ENCODE measurements at places on chromosomes 11 and 22.

GRCh38 chr22:45731798-45732495 lies 60.3 kb downstream of the ATXN10 start:
- no peak for DNase-seq

DNA sequence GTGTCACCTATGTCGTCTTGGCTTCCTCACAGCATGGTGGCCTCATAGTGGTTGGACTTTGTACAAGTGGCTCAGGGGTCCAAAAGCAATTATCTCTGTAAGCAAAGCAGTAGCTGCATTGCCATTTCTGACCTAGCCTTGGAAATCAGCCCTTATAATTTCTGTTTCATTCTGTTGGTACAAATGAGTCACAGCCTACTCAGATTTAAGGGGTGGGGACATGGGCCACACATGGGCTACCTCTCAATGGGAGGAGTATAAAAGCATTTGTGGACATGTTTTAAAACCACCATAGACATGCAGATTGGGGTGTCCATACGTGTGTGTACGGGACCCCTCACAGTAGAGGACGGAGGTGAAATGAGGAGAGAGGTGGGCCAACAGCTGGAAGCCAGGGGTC lies 41.6 kb downstream of the CHRDL2 start:
- DNase-seq, result no peak

- no peak for DNase-seq
These were observed at the start of gene HEPACAM for GRCh38 chr11:124935548-124936514. Gene HEPACAM, minus strand, starts transcription at chr11:124936047. Its CDS starts 41 bp downstream, at chr11:124936006.

DNA sequence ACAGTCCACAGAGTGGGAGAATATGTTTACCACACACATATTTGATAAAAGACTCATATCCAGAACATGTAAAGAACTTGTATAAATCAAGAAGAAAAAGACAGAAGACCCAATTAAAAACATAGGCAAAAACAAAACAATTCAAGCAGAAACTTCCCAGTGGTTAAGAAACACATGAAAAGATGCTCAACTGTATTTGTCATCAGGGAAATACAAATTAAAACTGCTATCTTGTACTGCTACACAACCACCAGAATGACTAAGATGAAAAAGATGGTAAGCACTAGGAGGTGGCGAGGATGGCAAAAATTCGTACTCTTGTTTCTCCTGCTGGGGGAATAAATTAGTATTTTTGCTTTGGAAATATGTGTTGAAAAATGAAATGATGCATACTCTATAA lies 192.3 kb upstream of the C11orf87 start:
- DNase-seq, result no peak

DNA sequence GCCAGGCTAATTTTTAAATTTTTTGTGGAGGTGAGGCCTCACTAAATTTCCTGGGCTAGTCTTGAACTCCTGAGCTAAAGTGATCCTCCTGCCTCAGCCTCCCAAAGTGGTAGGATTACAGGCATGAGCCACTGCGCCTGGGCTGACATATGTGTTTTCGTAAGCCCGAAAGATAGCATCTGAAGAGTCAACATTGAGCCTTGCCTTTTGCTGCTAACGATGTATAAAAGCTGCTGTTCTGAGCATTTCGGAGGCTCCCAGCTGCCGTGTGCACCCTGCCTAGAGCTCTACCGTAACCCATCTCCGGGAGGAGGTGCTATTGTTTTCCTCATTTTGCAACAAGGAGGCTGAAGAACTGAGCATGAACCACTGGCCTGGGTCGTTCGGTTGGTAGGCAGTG lies 18.1 kb upstream of the PPP6R3 start:
- no peak for DNase-seq

- no peak for DNase-seq
These were observed 30.1 kb downstream of the ANO1 start for GRCh38 chr11:70108250-70108649.

DNA sequence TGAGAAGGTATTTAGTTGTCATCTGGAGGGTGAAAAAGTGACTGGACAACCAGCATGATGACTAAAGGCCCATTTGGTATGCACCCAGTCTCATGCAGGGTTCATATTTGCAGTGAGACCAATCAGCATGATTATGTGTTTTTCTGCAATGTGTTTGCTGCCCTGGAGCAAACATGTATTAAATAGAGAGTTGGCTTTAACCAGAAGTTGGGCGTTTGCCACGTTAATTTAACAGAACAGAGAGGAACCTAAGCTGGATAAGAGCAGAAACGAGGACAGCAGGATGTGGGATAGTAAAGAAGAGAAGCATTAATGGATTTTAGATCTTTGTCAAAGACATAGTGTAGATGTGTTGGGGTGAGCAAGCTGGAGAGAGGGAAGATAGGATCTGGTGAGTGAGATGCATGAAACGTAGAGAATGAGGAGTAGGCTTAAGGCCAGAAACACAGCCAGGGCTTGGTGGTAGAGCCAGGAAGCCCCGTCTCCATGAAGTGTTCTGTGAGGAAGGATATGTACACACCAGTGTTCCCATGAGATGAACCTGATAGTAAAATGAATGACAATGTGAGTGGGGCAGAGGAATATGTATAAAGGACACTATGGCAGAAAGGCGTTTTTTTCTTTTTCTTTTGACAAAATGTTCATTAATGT lies 164.0 kb upstream of the PDGFD start:
- DNase-seq, result no peak

DNA sequence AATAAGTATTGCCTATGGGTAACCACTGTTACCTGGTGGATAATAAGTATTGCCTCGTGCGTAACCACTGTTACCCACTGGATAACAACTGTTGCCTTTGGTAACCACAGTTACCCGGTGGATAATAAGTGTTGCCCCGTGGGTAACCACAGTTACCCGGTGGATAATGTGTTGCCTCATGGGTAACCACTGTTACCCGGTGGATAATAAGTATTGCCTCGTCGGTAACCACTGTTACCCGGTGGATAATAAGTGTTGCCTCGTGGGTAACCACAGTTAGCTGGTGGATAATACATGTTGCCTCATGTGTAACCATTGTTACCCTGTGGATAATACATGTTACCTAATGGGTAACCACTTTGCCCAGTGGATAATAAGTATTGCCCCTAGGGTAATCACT lies 9.8 kb upstream of the NXPE4 start:
- DNase-seq, result no peak

GRCh38 chr11:68287419-68287818 lies 15.6 kb upstream of the C11orf24 start:
- DNase-seq, result no peak

- DNase-seq, result no peak
These were observed 410.4 kb downstream of the TENM4 start for GRCh38 chr11:79030448-79030847.

- DNase-seq, result no peak
These were observed 126.7 kb downstream of the OSBP2 start for GRCh38 chr22:30821381-30821780.

DNA sequence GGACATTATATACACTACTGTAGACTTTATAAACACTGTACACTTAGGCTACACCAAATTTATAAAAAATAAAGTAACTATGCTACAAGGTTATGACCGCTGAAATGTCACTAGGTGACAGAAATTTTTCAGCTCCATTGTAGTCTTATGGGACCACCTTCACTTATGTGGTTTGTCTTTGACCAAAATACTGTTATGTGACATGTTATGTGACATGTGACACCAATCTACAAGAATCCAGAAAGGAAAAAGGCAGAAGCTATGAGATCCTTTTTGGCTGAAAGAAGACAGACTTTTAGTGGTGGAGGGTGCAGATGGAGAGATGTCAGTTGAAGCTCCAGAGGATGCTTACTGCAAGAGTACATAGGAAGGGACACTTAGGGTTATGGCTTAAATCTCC lies 1378.4 kb upstream of the TENM4 start:
- DNase-seq, result no peak

- no peak for DNase-seq
These were observed 6.0 kb upstream of the RAB3IL1 start for GRCh38 chr11:61923166-61924063.

DNA sequence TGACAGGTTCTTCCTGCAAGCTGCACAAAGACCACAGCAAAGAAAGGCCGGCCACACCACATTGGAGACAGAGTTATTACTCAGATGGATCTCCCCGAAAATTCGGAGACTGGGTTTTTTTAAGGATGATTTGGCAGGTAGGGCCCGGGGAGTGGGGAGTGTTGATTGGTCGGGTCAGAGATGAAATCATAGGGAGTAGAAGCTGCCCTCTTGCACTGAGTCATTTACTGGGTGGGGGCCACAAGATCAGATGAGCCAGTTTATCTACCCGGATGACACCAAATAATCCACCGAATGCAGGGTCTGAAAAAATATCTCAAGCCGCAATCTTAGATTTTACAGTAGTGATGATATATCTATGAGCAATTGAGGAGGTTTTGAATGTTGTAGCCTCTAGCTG lies 401.8 kb upstream of the FAT3 start:
- DNase-seq, result no peak

- no peak for DNase-seq
These were observed 7.8 kb downstream of the MTMR3 start for GRCh38 chr22:29890760-29891159.

DNA sequence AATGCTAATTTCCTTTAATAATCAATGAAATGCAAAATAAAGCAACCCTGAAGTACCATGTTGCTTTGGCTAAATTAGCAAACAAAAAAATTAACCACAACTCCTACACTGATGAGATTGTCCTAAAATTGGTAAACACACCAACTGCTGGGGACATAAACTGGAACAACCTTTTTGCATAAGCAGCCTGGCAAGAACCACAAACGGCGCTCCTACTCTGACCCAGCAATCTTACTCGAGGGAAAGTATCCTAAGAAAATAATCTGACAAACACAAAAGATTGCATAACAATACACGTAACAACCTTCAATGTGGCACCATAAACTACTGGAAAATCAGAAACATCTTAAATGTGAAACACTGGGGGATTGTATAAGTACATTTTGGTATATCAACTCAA lies 189.8 kb upstream of the PITPNB start:
- no peak for DNase-seq

DNA sequence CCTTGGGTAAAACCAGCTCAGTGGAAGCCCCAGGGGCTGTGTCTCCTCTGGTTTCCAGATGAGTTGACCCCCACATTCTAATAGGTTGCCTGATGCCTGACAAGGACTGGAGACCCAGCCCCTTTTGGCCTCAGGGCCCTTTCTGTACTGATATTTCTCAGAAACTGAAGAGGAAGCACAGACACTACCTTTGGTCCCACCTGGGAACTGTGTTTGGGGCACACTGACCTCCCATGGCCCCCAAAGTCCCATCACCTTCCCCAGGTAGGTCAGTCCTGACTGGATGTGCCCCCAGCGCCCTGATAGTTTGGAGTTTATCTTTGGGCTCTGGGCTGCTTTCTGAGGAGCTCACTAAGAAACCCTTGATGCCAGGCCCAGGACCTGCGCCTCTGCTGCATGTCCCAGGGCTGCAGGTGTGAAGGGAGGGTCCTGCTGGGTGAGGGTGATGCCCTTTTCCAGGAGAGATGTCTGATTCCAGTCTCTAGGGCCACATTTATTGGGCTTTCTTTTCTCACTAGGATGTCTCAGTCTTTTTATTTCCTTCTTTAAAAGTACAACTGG lies 106.7 kb downstream of the GGTLC2 start:
- DNase-seq, result no peak

GRCh38 chr11:13140028-13140870 lies 131.1 kb downstream of the RASSF10 start:
- no peak for DNase-seq

DNA sequence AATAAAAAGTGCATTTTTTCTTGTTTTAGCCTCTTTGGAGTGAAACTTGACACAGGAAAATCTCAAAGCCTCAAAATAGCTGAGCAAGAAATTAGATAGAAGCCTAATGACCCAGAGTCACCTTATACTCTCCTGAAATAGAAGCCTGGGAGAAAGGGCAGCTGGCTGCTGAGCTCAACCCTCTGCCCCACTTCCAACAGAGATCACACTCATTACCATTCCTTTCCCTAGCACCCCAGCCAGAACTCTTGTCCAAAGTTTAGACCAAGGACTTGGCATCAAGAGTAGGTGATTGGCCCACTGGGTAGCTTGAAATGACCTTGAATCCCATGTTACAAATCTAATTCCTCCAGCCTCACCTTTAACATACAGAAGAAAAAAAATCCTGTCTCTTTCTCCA lies 62.7 kb upstream of the AMOTL1 start:
- DNase-seq, result no peak

DNA sequence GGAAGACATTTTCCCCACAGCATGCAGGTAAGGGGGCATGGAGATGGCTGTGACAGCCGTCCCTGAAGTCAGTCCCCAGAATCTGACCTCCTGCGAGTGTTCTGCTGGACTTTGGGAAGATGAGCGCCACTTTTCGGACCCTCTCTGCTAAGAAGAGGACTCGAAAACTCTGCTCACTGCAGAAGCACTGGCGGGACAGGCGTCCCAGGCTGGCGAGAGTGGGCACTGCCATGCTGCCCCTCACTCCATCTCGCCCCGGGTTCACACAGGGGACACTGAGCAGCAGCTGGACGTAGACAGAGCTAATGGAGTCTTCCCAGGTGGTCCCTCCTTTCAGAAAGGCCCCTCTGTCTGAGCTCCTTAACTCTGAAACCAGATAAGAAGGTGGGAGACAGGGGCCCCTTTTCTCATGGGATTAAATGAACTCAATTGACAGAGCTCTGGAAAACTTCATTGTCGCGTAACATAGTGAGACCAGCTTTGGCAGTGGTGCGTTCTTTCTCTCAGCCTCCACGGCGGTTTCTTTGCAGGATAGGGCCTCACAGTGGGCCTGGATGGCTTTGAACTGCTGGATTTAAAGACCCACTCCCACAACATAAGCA lies 4.8 kb downstream of the ADAMTS8 start:
- no peak for DNase-seq

DNA sequence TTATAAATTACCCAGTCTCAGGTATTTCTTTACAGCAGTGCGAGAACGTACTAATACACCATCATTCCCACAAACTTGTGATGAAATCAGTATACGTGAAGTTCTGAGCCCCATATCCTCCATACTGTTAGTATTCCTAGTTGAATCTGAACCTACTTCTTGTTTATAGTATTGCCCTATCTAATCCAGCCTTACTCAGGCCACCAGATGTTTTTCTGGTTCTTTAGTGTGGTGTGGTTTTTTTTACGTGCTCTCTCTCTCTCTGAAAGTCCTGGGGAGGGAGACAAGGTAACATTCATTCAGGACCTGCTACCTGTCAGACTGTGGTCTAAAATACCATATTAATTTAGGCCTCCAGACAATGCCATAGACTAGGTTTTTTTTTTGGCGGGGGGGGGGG lies 47.6 kb upstream of the TEAD1 start:
- DNase-seq, result no peak

DNA sequence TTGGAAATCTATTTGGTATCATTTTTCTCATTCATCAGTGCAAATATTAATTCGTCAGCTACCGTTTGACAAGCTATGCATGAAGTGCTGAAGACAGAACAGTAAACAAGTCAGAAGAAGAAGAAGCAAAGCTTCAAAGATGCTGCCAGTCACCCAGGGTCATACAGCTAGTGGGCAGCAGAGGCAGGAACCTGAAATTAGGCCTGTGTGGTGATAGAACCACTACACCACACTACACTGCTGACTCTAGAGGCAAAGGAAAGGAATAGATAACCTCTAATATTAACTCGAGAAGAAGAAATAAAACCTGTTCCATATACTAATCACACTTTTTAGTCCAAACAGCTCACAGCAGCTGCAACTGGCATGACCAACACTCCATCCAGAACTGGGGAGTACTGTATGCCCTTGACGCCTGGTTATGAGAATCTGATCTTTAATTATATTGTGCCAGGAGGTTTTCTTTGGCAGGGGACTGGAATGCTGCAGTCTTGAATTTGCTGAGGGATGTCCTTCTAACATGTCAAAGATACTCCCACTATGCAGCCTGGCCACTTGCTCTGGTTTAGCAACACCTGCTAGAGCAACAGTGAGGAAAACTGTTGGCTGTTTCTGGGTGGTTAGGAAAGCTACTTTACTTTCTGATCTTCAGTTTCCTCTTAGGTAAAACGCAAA lies 73.0 kb downstream of the PAK1 start:
- DNase-seq, result no peak

- no peak for DNase-seq
These were observed 60.8 kb upstream of the PDE3B start for GRCh38 chr11:14582793-14583192.
